SJCRH30 (cell line): ENCODE measurements at places on chromosomes 11 and 22.
A peak's percentile ranks its signal among the peaks of the same experiment; 100 is the strongest.

DNA sequence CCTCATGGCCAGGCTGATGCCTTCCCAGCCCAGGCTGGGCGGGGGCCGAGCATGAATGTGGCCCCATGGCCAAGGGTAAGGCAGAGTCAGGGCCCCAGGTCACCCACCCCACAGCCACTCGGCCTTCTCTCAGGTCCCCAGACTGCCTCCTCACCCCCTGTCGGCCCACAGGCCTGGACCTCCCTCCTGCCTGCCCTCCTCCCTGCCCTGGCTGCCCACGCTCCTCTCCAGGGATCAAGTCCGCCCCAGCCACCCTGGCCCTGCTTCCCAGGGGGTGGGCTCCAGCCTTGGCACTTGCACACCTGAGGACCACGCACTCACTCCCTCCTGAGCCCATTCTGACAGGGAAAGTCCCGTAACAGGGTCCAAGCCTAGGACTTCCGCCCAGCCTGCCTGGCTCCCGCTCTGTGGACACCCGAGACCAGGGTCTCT lies 37.8 kb upstream of the TH start:
- DNase-seq = no peak

DNA sequence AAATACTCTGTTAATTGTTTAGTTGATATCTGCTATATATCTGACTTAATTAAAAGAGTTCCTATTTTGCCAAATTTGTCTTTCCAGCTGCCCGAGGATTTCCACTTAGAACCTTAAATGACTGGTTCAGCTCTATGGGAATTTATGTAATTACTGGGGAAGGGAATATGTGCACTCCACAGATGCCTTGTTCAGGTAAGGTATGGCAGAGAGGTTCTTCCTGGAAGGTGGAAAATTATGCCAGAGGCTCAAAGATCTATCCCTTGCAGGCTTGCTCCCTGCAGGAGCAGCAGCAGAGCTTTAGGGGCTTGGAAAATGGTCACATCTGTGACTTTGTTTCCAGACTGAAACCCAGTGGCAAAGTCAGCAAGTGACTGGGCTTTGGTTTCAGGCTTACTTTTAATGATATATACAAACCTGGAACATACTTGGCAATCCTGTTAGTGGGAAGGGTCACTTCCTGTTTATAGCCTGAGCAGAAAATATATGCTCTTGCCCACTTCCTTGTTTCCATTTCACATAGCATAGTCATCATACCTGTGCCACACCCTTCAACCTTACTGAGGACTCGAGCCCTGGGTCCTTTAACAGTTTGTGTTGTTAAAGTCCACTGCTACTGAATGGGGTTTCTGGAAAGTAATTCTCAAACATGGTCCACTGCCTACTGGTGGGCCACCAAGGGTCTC lies 23.7 kb downstream of the WBP2NL start:
- no peak for DNase-seq

GRCh38 chr22:33842006-33842354 lies 78.3 kb downstream of the LARGE1 start:
- DNase-seq = no peak

DNA sequence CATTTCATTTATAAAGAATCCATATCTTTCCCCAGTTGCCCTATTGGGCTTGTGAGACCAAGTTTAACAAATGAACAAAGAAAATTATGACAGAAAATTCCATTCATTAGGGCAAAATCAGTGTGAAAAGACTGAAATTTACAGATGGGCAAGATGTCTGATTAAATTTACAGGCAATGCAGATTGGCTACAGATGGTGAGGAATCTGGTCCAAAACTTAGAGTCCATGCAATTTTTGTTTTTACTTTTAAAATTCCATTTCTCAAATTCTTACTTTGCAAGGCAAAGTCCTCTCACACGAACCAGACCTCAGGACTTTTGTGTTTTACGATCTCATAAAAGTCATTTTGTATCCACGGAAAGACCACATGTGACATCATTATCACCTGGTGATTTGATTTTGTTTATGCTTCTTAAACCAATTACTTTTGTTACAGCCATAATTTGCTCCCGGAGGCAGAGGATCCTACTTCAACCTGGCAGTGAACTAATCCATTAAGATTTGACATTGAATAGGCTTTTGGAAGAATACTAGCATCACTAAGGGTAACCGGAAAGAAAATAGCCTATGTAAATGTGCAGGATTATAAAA lies 843.7 kb upstream of the CHORDC1 start:
- no peak for DNase-seq

GRCh38 chr11:61542024-61542461 lies 33.5 kb downstream of the LRRC10B start:
- peak; percentile 75 for DNase-seq

- DNase-seq = no peak
Observed at GRCh38 chr22:46586123-46586519, 34.1 kb upstream of the GRAMD4 start.

DNA sequence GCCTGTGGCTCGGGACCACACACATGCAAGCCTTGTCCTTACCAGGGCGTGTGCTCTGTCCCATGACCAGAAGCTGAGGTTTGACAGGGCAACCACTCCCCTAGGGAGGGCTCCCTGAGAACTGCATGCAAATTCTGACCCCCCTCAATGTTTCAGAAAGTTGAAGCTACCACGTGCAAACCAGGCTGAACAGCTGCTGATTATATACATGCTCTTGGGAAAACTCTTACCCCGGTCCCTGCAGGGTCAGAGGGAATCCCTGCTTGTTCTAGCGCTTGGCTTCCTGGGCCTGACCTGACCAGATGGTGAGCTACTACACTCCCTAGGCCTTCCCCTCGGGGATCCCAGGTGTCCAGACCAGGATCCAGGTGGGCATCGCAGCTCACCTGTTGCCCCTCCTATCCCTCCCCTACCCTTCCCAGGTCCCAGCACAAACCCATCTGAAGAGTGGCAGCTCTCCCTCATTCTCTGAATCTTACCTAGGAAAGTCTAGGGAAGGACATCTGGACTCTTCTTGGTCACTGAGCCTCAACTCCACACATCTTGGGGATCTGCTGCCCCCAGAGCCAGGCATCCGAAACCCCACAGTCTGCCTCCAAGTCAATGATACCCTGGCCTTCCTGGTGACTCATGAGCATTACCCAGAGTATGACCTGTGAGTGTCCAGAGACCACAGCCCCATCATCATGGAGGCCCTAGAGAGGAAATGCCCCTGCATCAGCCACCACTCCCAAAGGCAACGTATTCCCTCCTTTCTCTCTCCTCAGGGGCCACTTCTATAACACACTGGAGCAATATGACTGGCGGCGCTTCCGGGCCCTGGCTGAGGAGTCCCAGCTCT lies 61.5 kb downstream of the BTG4 start:
- peak; percentile 15 for DNase-seq

- peak; percentile 88 for DNase-seq
Observed at GRCh38 chr11:112962579-112963367, 1.6 kb downstream of the NCAM1 start.

GRCh38 chr11:122154994-122155393 lies 39.0 kb upstream of the BLID start:
- DNase-seq = no peak

- DNase-seq = no peak
Observed at GRCh38 chr11:94934846-94935245, 38.5 kb downstream of the CWC15 start.

GRCh38 chr11:84292006-84292405 lies 1005.8 kb upstream of the CCDC90B start:
- DNase-seq = no peak

GRCh38 chr11:120612513-120613263 lies 101.1 kb downstream of the GRIK4 start:
- no peak for DNase-seq

DNA sequence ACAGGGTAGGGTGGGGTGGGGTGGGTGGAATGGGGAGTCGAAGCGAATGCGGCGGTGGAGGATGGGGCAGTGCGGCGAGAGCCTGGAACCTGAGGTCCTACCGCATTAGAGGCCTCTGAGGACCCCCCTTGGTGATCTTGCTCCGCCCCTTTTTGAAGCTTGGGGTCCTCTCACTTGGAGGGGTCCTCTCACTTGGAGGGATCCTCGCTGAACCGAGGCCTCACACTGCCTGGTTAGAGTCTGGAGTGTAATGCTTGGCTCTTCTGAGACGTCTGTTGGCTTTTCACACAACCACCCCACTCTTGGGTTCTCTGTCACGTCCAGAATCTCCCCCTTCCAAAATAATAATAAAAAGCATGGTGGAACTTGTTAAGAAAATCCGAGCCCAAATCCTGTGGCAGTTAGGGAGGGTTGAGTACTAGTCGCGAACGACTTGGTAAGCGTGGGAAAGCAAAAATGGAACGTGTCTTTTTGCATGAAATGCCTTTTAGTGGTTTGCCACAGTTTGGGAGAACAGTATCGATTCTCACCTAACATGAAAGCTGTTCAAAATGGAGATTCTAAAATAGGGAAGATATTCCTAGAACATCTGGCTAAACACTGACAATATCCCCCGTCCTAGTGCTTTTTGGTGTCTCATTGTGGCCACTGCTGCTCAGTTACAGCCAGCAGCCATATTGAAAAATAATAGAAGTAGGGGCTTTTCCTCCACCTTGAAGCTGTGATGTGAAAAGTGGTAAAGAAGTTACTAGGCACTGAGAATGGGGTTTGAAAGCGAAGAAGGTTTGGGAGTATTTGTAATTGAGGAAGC lies 822 bp downstream of the RBX1 start:
- no peak for DNase-seq

DNA sequence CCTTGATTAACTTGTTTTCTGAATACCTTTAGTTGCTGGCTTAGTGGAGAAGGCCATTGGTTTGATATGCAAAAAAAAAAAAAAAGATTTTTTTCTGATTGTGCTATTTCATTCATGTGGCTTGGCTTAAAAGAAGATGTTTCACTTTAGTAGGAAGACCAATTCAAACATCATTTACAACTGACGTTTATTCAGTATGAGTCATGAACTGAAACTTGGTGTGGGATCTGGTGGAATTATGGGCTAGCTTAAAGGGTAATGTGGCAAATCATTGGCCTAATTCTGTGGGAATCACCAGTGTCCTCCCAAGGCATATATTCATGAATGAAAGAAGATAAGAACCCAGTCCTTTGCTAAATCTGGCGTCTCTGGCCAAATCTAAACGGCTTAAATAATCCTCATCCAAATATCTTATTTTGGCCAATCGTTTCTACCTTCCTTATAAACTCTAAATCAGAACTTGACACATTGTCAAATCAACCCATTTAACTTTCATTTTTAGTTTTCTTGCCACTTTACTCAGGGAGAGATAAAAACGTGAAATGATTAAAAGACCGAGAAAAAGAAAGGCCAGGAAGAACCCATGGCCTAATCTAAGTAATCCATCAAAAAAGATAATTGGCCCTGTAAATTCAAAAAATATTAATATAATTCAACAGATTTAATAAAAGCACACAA lies 77.0 kb downstream of the DDIAS start:
- DNase-seq = no peak

DNA sequence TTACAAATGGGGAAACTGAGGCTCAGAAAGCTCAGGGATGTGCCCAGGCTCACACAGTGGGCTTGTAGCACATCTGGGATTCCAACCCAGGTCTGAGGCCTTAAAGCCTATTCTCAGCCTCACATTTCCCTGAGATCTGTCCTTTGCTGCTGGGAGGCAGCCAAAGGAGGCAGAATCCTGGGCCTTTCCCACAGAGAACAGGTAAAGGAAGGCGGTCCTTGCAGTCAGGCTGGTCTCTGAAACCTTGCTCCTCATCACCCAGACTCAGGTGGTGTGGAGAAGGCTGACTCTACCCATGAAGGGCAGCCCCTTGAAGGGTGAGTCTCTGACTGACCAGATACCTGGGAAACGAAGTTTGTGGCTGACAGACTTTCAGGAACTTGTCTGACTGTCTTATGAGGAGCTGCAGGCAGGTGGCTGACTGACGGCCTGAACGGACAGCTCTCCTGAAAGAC lies 7.8 kb downstream of the SLCO2B1 start:
- no peak for DNase-seq

DNA sequence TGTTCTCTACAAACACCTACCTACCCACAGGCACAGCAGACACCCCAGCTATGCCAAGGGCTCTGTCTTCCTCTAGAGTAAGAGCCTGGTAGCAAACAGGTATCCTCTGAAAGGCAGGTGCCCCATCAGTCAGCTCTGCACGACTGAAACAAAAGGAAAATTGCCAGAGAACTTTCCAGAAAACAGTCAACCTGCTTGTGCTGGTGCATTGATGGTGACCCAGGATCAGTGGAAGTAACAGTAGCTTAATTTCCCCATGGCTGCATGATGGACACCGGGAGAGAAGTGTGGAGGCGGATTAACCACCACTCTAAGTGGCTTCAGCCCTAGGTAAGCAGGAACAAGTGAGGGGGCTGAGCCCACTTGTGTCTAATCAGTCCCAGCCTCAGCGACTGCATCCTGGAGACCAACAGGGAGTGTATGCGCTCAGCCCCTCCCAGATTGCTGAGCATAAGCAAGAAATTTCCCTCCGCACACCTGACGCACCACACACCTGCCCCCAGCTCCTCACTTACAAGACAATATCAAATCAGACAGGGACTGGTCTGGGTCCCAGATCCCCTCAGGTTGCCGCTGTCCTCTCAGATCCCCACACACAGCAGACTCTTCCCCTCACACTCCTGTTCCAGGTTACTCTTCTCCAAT lies 70.7 kb upstream of the IGLL5 start:
- DNase-seq = no peak

DNA sequence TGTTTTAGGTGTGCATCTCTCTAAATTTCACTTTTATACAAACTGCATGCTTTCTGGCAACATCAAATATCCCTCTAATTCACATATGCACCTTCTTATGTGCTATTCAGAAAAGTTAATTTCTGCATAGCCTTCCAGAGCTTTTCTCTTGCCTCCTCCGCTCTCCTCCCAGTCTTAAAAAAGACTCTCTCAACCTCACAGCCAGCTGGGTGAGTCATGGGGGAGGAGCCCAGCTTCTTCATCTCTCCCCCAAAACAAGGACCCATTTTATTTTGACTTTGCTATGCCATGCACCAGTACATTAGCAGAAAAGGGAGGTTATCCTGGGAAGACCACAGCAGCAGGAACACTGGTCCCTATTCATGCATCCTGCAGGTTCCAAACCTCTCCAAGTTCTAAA lies 234.4 kb downstream of the KCNA4 start:
- DNase-seq = no peak

GRCh38 chr11:62777389-62777788 lies 6.2 kb downstream of the TAF6L start:
- DNase-seq = no peak
